Urinary bladder (tissue), 4 donors: ENCODE measurements at places on chromosomes 7 and 10. TPM values are rescaled to one million over a fixed set of nuclear protein-coding genes. Genes with fewer than 3 reads are reported as not detected.

GRCh38 chr10:71770789-71771188, 2.5 kb downstream of the VSIR start:
- DNase-seq: no peak

Gene CUBN
- 6.1 TPM for total RNA-seq

Gene ECHDC3
- total RNA-seq: 1.5 TPM

Gene OPN1SW
- total RNA-seq: not detected

Gene HHEX
- total RNA-seq: 6.7 TPM

DNA sequence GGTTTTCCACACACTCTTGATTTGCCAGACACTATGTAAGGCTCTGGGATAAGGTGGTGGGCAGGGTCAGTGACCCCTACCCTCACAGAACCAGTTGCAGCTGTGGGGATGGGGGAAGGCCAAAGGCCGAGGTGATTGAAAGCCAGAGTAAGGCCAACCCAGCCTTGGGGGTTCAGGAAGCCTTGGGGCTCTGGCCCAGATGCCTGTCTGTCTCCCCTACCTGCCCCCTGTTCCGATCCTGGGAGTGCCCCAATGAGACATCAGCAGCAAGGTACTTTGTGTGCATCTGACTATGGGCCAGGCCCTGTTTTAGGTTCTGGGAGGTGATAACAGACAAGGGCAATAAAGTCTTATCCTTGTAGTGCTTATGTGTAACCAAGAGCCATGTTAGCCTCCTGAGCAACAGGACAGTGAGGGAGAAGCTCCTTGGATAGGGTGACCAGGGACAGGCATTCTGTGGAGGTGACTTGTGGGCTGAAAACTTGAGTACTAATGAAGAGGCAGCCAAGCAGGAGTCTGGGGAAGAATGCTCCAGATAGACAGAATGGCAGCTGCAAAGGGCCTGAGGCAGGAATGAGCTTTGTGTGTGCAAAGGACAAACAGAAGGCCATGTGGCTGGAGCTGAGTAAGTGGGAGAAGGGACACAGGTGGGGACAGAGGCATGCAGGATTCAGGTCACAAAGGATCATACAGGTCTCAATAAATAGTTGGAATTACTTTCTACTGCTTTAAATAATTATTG, 35.4 kb downstream of the TSPAN14 start:
- DNase-seq: no peak

DNA sequence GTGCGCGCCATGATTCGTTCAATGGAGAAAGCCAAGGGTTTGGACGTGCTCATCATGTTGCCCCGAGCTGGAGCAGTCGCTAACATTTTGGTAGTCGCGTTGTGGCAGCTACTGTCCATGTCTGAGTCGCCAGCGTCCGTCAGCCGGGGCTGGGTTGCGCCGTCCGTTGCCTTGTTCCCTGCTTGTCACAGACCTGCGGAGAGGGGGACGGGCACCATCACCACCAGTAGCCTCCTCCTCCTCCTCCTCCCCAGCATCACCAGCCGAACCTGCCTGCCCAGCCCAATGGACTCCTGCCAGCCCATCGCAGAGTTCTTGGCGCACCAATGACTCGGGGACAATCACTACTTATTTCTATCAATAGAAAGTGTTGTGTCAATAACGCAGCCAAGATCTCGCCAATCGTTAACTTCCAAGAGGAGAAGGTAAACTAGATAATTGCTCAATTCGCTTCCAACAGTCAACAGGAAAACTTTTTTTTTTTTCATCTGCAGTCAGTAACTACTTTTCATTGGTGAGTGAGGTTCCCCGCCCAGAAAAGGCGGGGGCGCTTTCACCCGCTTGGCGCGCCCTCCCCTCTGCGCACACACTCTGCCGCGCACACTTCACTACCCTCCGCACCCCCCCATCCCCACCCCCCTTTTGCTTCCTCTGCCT, at the start of gene FEZF1:
Gene FEZF1 (minus strand): TSS at position 432 of the 657 bp plus-strand sequence. CDS start 313 bp downstream, at position 119.
- no peak for DNase-seq

DNA sequence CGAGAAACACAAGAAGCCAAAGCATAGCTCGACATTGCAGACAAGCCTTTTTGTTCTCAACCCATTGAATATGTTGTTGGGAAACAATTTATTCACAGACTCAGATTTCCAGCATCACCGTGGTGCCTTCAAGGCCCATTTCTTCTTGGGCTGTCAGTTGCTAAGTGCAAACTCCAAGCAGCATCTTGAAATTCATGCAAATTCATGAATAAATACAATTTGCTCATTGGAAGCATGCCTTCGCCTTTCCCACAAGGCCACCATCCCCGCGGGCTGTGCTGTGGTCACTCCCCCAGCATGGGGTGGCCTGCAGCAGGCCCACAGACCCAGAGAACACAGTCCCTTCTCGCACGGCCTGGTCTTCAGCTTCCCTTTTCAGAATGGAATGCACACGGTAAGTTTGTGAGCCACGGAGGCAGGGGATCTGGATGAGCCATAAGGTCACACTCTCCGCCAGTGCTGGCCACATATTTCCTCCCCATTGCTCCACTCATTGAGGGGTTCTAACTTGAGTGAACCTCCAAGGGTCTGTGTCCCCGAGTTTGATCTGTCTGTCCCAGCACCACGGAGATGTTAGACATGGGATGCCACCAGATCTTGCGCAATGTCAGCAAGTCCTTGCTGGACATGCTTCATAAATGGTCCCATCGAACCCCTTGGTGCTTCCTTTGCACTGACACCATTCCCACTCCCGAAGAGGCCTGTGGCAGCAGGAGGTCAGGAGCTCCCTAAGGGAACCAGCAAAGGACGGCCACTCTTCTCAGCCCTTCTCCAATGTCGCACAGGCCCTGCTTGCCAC, 109.5 kb downstream of the GFRA1 start:
- no peak for DNase-seq

DNA sequence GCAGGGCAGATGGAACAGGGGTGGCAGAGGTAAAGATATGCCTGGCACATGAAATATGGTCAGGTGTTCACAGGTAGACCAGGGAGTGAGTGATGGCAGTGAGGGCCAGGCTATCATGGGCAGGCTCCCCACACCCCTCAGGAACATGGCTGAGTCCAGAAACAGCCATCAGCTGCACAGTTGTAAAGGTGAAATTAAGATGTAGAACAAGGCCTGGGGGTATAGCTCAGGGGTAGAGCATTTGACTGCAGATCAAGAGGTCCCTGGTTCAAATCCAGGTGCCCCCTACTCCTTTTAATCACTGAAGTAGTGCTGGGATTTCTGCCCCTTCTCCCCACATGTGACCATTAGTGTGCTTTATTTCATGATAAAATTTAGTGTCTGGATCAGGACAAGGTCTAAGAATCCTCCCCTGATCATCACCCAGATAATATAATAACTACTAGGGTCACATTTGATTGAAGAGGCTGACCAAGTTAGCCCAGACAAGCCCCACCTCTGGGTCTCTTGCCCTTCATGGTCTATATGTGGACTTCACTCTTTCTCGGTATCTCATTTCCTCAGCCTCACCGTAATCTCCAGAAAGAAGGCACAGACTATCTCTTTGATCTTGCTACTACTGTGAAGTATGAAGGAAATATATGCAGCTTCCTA, 69.0 kb downstream of the ZNF783 start:
- DNase-seq: no peak

- DNase-seq: no peak
Observed at GRCh38 chr10:100781145-100781665, 35.8 kb downstream of the PAX2 start.

Gene AKR1C4
- total RNA-seq: not detected

DNA sequence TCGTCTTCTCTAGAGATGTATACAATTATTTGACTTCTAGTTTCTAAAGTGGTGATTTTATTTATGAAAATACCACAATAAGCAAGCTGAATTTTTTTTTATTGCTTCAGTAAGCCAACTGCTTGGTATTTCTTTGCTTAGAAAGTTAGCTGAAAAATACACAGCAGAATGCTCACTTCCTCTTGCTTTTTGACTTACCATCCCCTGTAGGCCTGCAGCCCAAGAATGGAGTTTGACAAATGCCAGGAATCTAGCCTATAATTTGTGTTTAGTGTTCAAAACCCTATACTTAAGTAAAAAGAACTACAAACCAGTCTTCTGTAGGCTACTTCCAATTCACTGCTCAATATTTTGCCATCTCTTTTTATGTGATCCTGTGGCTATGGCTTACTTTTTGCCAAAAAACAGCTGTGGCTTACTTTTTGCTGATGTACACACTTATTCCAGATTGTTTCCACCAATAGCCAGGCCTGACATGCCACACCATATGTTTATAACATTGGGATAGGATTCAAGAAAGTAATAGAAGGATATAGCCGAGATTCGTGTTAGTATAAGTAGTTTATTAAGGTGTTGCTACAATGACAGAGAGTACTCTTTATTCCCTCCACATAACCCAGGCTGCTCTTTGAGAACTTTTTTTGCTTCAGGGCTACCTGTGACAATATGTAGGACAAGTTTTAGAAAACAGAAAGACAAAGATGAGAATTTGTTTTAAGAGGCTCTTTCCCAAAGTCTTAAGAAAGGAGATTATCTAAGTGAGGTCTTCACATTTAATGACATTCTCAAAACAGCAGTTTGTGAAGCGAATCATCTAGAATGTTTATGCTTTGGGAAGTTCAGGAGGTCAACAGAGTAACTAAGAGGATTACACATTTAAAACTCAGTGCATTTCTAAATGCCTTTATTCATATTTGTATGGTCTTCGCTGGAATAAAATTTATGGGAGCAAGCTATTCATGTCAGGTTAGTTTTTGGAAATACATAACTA, 263.9 kb upstream of the FZD1 start:
- no peak for DNase-seq

- DNase-seq: no peak
Observed at GRCh38 chr10:106513352-106513771, 651.1 kb downstream of the SORCS1 start.

Gene DUS4L
- total RNA-seq: 16.8 TPM

Gene UBE3C
- total RNA-seq: 119 TPM

GRCh38 chr10:43737003-43737402, 88.3 kb upstream of the ZNF32 start:
- no peak for DNase-seq

Gene LRIT1
- not detected for total RNA-seq
